Sigmoid colon (tissue), 7 donors: ENCODE measurements at places on chromosomes 16 and 17. TPM values are rescaled to one million over a fixed set of nuclear protein-coding genes. Genes with fewer than 3 reads are reported as not detected.

Gene SSTR5
- total RNA-seq = not detected

GRCh38 chr17:61583242-61583641 lies 7.8 kb downstream of the NACA2 start:
- DNase-seq = no peak
- H3K36me3 ChIP-seq = no peaks in the 10 kb centered on the region
- no peak overlapping the region for H3K27ac ChIP-seq
- no peaks in the 10 kb centered on the region for H3K4me1 ChIP-seq

Gene NPIPB9
- 1.8 TPM for total RNA-seq

GRCh38 chr17:69678206-69678605 lies 263.7 kb downstream of the MAP2K6 start:
- no peak for DNase-seq
- H3K36me3 ChIP-seq = no peaks in the 10 kb centered on the region
- H3K27me3 ChIP-seq = no peaks in the 10 kb centered on the region
- no peaks in the 10 kb centered on the region for H3K4me1 ChIP-seq
- H3K4me3 ChIP-seq = no peak overlapping the region
- H3K27ac ChIP-seq = no peak overlapping the region

DNA sequence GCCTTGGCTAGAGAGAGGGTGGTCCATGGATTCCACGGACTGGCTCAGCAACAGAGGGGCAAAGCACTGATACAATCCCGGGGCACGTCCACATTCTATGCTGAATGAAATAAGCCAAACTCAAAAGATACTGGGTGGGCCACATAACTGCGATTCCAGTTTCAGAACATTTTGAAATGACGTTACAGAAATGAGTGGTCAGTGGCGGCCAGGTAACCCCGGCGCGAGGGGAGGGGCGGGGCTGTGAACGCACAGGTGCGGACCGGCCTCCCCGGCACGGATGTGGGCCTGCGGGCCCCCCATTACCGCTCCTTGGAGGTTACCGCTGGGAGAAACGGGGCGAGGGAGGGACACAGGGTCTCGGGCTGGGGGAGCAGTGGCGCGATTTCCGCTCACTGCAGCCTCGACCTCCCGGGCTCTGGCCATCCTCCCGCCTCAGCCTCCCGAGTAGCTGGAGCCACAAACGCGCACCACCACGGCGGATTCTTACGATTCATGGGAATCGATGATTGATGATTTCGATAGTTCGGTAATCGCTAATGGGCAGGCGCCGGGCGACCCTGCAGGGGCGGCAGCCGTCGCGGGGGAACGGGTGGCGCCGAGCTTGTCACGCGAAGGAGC lies 559 bp downstream of the MVD start:
- peaks cover 17% of the 10 kb centered on the region for H3K4me1 ChIP-seq
- peak overlapping the region; percentile 87 for H3K27ac ChIP-seq
- DNase-seq = no peak
- no peaks in the 10 kb centered on the region for H3K36me3 ChIP-seq
- peak overlapping the region; percentile 99 for H3K4me3 ChIP-seq

DNA sequence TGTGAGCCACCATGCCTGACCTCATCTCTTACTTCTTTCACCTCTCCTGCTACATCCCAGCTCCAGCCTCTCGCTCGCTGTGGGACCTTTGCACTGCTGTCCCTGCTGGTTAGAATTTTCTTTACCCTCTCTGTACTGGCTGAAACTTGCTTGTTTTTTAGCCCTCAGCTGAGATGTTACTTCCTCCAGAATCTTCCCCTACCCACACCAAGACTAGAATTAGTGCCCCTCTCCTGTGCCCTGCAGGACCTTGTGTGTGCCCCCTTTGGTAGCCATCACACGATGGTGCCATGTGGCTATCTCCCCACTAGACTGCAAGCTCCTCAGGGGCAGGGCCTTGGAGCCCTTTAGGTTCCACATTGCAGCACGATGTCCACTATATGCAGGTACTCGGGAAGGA lies 84.1 kb downstream of the AIPL1 start:
- H3K4me3 ChIP-seq = no peak overlapping the region
- no peaks in the 10 kb centered on the region for H3K36me3 ChIP-seq
- no peak overlapping the region for H3K27ac ChIP-seq
- H3K27me3 ChIP-seq = no peaks in the 10 kb centered on the region

Gene CLEC18C
- not detected for total RNA-seq

Gene KRT33A
- not detected for total RNA-seq

GRCh38 chr16:81263470-81264220 lies 25.2 kb downstream of the BCO1 start:
- H3K27me3 ChIP-seq = no peaks in the 10 kb centered on the region
- DNase-seq = peak; percentile 82
- H3K27ac ChIP-seq = peak overlapping the region; percentile 78
- H3K36me3 ChIP-seq = no peaks in the 10 kb centered on the region
- H3K4me3 ChIP-seq = no peak overlapping the region

GRCh38 chr16:74451951-74452758 lies 30.9 kb upstream of the CLEC18B start:
- H3K4me3 ChIP-seq = no peak overlapping the region
- no peak for DNase-seq
- peaks cover 40% of the 10 kb centered on the region for H3K36me3 ChIP-seq

GRCh38 chr16:79099716-79100115 lies 500.8 kb downstream of the MAF start:
- no peak for DNase-seq
- H3K4me1 ChIP-seq = no peaks in the 10 kb centered on the region
- no peak overlapping the region for H3K27ac ChIP-seq
- no peak overlapping the region for H3K4me3 ChIP-seq
- H3K27me3 ChIP-seq = no peaks in the 10 kb centered on the region
- no peaks in the 10 kb centered on the region for H3K36me3 ChIP-seq

Gene MYO1C
- total RNA-seq = 118 TPM

Gene TBC1D3
- not detected for total RNA-seq

DNA sequence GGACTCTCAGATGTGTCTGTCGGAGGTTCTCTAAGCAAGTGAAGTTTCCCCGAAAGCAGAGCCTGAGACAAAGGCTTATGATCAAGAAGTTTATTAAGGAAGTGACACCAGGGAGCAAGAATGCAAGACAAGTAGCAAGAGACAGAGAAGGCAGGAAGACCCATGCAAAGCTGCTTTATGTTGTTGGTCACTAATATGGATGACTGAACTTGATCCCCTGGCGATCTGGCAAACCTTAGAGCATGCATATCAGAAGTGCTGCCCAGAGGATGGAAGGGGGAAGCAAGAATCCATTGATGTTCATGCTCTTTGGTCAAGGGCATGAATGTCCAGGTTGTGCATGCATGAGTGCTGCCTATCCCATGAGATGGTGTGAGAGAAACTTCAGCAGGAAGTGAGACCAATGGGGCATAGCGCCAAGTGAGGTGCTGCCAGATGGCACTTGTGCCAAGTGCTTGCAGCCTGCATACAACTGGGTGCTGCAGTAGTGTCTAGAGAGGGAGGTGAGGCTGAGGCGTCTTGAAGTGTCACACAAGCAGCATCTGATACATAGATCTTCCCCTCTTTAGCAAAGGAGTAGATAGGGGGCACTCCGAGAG lies 176.5 kb downstream of the SALL1 start:
- no peaks in the 10 kb centered on the region for H3K4me1 ChIP-seq
- no peak overlapping the region for H3K4me3 ChIP-seq
- no peaks in the 10 kb centered on the region for H3K36me3 ChIP-seq

DNA sequence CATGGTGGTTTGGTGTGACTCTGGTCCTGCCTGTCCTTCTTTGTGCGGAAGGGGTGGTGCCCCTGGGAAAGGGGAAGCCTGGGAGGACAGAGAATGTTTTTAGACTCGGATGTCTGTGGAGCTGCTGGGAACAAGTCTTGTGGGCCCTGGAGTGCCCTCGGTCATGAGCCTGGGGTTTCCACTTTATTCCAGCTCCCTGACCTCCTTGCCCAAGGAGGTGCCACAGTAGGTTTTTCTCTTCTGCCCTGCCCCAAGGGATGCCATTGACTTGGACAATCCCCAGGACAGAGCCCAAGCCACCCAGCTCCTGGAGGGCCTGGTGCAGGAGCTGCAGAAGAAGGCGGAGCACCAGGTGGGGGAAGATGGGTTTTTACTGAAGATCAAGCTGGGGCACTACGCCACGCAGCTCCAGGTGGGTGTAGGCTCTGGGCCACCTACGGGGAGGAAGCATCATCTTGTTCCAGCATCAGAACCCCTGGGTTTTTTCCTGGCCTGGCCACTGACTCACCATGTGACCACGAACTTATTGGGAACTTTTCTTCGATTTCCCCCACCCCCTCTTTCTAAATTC lies 1.4 kb downstream of the STAT5A start:
- H3K27me3 ChIP-seq = no peaks in the 10 kb centered on the region
- peak overlapping the region; percentile 61 for H3K4me3 ChIP-seq
- H3K36me3 ChIP-seq = no peaks in the 10 kb centered on the region
- peak overlapping the region; percentile 97 for H3K27ac ChIP-seq
- H3K4me1 ChIP-seq = peaks cover 34% of the 10 kb centered on the region
- DNase-seq = peak; percentile 62

- peaks cover 21% of the 10 kb centered on the region for H3K4me1 ChIP-seq
- no peak overlapping the region for H3K27ac ChIP-seq
- H3K27me3 ChIP-seq = peaks cover 38% of the 10 kb centered on the region
- DNase-seq = peak; percentile 48
- H3K4me3 ChIP-seq = no peak overlapping the region
Observed at GRCh38 chr16:58499092-58499511, 841 bp upstream of the NDRG4 start.

Gene HEATR9
- not detected for total RNA-seq

Gene RTN4RL1
- total RNA-seq = 0.71 TPM

Gene CDRT15
- not detected for total RNA-seq

DNA sequence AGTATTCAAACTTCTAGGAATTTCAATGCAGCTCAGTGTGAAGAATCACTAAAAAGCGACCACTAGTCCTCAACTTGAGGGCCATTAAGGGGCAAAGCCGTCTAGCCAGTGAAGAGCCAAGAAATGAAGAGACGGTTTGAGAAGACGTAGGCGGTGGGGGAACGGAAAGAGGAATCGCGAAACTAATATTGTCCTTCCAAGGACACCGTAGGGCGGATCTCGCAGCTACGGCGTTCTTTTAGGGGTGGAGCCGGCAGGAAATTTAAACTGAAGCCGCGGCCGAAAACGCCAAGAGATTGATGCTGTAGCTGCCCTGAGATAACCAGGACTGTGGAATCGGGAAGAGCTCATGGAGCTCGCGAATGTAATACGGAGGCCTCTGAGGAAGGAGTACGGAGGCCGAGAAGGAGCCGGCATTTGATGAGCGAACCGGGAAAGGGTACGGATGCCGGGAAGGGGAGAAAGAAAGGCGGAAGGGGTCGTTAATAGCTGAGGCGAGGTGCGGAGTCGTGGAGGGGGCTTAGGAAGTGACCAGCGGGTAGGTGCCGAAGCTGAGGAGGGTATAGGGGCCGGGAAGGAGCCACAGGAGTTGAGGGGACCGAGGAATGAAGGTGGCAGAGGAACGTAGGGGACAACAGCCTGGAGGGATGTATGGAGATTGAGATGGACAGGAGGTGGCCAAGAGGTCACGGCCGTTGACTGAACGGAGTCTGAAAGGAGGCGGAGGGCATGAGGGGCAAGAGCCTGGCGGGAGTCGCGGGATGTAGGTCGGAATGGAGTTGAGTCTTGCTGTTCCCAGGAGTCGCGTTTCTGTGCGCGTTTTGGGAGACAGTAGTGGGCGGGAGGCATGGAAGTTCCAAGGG lies at the start of gene DBF4B:
Gene DBF4B (plus strand): TSS at position 265 of the 863 bp plus-strand sequence. CDS start 156 bp downstream, at position 421.
- DNase-seq = peak; percentile 89
- H3K4me3 ChIP-seq = peak within 1 kb of the TSS; percentile 66
- peaks cover 9% of the 10 kb centered on the region for H3K4me1 ChIP-seq
- peaks cover 9% of the 10 kb centered on the region for H3K27me3 ChIP-seq
- peak within 1 kb of the TSS; percentile 78 for H3K27ac ChIP-seq
- H3K36me3 ChIP-seq = no peaks in the 10 kb centered on the region

Gene TSR1
- total RNA-seq = 56.3 TPM

DNA sequence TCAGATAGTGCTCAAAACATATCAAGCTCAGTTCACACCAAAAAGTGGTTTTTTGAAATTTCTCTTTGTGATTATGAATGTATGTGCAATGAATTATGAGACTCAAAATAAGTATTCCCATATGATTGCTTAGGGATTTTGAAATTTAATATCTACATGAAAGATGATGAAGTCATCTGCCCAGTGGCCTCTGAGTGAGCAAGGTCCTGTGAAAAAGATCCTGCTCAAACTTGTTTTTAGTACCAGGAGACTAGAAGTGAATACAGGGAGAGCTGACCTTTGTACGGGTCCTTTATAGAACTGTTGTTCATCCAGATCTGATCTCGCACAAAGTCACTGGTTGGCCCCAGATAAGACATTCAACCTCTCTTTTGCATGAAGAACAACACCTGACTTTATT lies 151.9 kb upstream of the MAF start:
- H3K27me3 ChIP-seq = no peaks in the 10 kb centered on the region
- DNase-seq = no peak
- no peak overlapping the region for H3K4me3 ChIP-seq
- H3K27ac ChIP-seq = no peak overlapping the region

GRCh38 chr16:89858973-89859614 lies 14.3 kb upstream of the TCF25 start:
- H3K4me3 ChIP-seq = no peak overlapping the region
- H3K4me1 ChIP-seq = no peaks in the 10 kb centered on the region
- no peaks in the 10 kb centered on the region for H3K27me3 ChIP-seq
- H3K27ac ChIP-seq = no peak overlapping the region

Gene KRT32
- total RNA-seq = not detected

GRCh38 chr17:29588562-29589411 lies 661 bp downstream of the GIT1 start:
- peak overlapping the region; percentile 77 for H3K4me3 ChIP-seq
- no peaks in the 10 kb centered on the region for H3K36me3 ChIP-seq
- H3K27me3 ChIP-seq = no peaks in the 10 kb centered on the region
- peak overlapping the region; percentile 88 for H3K27ac ChIP-seq
- DNase-seq = no peak

GRCh38 chr16:12362482-12363458 lies 386.2 kb downstream of the SNX29 start:
- peak; percentile 75 for DNase-seq
- peak overlapping the region; percentile 13 for H3K27ac ChIP-seq
- no peaks in the 10 kb centered on the region for H3K4me1 ChIP-seq
- H3K36me3 ChIP-seq = no peaks in the 10 kb centered on the region

DNA sequence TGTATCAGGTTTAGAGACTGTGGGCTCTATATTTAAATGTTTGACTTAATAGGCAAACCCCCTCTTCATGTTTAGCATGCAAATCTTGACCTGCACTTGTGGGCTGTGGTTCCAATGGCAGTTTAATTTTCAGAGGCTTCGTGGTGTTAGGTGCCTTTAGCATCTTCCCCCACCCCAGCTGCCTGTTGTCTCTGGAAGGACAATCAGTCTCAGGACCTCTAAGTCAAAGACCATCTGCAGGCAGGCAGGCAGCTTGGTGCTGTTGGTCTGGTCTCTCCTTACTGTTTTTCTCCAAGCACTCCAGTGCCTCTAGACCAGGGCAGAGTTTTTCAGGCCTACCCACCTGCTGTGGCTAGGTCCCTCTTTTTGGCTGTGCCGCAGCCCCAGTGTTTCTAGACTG lies 990.4 kb downstream of the CDH11 start:
- no peaks in the 10 kb centered on the region for H3K36me3 ChIP-seq
- H3K4me1 ChIP-seq = no peaks in the 10 kb centered on the region
- H3K27me3 ChIP-seq = no peaks in the 10 kb centered on the region
- H3K27ac ChIP-seq = no peak overlapping the region
- DNase-seq = no peak

GRCh38 chr16:49261930-49262329 lies 19.7 kb downstream of the CBLN1 start:
- no peak for DNase-seq
- no peaks in the 10 kb centered on the region for H3K27me3 ChIP-seq
- no peak overlapping the region for H3K4me3 ChIP-seq
- no peaks in the 10 kb centered on the region for H3K36me3 ChIP-seq
